ENCODE measurements at places on chromosomes 16 and 17.
A peak's percentile ranks its signal among the peaks of the same experiment; 100 is the strongest.

- DNase-seq: no peak
Observed at GRCh38 chr16:88761830-88762229, 23.2 kb downstream of the PIEZO1 start.

DNA sequence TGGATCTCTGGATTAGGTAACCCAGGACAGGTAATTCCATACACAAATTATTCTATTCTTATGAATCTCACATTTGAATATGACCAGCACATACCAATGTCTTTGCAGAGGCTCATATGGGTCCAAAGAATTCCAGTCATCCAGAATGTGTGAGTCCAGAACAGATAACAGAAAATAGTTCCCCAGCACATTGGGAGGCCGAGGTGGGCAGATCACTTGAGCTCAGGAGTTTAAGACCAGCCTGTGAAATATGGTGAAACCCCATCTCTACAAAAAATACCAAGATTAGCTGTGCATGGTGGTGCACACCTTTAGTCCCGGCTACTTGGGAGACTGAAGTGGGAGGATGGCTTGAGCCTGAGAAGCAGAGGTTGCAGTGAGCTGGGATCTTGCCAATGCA lies 26.9 kb downstream of the HYDIN start:
- no peak for DNase-seq

GRCh38 chr16:22352723-22353122 lies 21.7 kb downstream of the CDR2 start:
- no peak for DNase-seq

- no peak for DNase-seq
Observed at GRCh38 chr16:87746178-87746577, 19.6 kb downstream of the KLHDC4 start.

DNA sequence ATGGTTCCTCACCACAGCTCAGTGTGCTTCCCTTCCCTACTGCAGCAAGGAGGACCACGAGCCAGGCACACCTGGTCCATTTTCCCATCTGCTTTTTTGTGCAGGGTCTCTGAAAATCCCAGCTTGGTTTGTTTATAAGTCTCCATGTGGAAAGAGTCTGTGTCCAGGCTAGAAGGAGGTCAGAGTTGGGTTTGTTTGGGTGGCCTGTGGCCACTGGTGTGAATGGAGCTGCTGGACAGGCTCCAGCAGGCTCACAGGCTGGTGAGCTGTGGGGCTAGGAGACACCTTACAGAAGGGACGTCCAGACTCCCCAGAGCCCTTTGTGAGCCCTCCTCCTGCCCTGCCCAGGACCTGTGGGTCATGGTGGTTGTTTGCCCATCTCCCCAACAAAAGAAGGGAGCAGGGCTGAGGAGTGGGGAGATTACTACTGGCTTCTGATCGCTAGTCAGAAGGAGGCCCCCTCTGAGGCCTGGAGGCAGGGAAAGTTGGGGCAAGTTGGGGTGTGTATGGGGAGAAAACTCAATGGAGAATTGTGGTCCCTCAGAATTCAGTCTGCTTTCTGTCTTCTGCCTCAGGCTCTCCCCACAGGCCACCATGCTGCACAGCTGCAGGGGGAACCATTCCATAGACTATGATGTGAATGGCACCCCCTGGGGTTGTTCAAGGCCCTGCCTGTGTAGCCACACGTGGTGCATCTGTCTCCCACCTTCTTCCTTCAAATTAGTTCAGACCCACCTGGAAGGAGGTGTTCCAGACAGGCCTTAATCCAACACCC lies 4.1 kb downstream of the RARA start:
- no peak for DNase-seq

DNA sequence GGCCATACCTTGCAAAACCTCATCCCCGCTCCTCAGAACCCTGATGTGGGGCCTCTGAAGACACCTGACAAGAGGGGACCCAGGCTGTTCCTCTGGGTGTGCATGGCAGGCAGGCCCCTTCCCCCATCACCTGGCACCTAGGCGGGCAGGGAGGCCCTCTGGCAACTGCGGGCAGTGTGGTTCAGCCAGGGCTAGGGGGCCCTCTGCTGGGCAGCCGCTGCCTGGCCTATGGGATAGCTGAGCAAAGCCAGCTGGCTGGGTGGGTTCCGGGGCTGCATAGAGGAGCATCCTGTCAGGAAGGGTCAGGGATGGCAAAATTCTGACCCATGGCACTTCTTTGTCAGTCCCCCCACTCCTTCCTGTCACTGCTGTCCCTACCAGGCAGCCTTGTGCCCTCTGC lies 228.7 kb upstream of the ASIC2 start:
- DNase-seq: no peak

- DNase-seq: no peak
Observed at GRCh38 chr16:80048250-80048649, 447.7 kb upstream of the MAF start.

DNA sequence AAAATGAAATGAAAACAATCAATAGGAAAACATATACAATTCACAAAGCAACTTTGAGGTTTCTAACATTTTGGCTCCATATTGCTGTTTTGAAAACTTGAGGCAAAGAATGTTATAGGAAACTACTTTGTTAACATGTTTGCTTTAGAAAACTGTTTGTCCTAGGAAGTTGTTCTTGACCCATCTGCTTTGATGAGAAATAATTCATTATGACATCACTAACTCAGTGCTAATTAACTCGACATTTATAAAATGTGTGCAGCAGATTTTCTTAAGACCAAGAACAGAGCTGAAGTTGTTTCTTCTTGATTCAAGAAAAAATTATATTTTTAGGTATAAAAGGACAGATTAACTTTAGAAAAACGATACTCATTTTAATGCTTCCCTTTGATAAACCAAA lies 94.7 kb downstream of the SOX9 start:
- DNase-seq: no peak

- DNase-seq: no peak
Observed at GRCh38 chr17:64387545-64388171, 3.0 kb downstream of the PECAM1 start.

GRCh38 chr16:5030251-5030870 lies 3.4 kb downstream of the NAGPA start:
- no peak for DNase-seq

GRCh38 chr16:48576927-48577326 lies 33.1 kb downstream of the N4BP1 start:
- DNase-seq: no peak

DNA sequence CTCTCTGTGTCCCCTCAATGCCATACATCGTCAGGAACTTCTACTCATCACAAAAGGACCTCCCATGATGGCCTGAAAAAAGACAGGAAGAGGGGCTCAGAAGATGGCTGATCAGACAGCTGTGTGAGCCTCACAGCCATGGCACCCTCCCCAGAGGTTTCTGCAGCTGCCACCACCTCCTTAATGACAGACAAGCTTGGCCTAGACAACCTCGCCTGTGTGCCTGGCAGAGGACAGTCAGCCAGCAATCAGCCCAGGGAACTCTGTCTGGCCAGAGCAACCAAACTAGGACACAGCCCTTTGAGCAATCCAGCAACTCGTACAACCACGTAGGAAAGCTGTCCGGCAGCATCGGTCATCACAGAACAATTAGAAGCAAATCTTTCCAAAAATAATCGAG lies 54.2 kb upstream of the MED9 start:
- no peak for DNase-seq

GRCh38 chr17:29615048-29615385 lies 7.7 kb downstream of the CORO6 start:
- DNase-seq: peak; percentile 64

DNA sequence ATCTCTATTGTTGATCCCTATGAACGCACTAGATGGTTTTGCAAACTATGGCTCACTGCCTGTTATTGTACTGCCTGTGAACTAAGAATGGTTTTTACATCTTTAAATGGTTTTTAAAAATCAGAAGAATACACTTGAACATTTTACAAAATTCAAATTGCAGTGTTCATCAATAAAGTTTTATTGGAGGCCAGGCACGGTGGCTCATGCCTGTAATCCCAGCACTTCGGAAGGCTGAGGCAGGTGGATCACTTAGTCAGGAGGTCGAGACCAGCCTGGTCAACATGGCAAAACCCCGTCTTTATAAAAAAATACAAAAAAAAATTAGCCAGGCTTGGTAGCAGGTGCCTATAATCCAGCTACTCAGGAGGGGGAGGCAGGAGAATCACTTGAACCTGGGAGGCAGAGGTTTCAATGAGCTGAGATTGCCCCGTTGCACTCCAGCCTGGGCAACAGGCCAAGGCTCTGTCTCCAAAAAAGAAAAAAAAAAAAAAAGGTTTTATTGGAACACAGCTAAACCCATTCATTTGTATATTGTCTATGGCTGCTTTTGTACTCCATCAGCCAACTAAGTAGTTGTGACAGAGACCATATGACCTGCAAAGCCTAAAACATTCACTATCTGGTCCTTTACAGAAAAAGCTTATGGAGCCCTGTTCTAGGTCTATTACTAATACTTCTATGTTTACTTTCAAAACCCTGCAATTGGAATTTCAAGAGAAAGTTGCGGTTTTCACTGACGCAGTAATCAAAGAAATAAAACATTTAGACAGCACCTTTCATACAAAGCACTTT lies 18.9 kb downstream of the IKZF3 start:
- no peak for DNase-seq

DNA sequence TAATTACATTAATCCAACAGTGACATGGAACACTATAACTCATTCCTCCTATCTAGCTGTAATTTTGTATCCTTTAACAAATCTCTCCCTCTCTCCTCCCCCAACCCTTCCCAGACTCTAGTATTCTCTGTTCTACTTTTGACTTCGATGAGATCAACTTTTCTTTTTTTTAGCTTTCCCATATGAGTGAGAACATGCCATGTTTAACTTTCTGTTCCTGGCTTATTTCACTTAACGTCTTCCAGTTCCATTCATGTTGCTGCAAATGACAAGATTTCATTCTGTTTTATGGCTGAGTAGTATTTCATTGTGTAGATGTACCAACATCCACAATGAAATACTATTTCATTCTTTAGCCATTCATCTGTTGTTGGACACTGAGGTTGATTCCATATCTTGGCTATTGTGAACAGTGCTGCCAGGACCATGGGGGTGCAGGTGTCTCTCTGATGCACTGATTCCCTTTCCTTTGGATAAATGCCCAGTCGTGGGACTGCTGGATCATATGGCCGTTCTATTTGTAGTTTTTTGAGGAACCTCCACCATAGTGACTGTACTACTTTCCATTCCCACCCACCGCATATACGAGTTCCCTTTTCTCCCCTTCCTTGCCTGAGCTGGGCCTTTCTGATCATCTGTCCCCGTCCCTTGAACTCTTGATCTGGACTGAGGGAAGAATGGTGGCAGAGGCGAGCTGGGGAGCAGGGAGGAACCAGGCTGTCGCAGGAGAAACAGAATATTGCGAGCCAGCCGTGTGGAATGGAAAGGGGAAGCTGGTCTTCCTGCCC lies 7.7 kb upstream of the CEP295NL start:
- no peak for DNase-seq

Data from T-helper 2 cell (primary cell).